ENCODE measurements at places on chromosomes 5 and 9.

GRCh38 chr5:89983216-89983615, 426.3 kb downstream of the CETN3 start:
- H3K27me3 ChIP-seq: no peaks in the 10 kb centered on the region
- no peaks in the 10 kb centered on the region for H3K4me1 ChIP-seq
- no peak for DNase-seq
- no peaks in the 10 kb centered on the region for H3K36me3 ChIP-seq

DNA sequence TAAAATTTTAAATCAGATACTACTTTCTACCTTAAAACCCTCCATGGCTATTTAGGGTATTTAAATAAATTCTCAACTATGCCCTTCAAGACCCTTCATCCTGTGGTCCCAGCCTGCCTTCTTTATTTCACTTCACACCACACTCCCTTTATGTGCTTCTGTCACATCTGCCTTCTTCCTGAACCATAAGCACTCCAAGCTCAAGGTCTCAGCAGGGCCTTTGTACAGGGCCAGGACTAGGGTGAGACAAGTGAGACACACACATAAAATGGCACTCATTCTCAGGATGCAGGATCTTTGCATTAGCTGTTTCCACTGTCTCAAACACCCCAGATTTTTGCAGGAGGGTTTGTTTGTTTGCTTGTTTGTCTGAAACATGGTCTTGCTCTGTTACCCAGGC, 7.6 kb downstream of the ITK start:
- H3K36me3 ChIP-seq: no peaks in the 10 kb centered on the region
- no peak overlapping the region for H3K27ac ChIP-seq
- no peak for DNase-seq
- no peaks in the 10 kb centered on the region for H3K27me3 ChIP-seq
- no peaks in the 10 kb centered on the region for H3K4me1 ChIP-seq

- H3K4me1 ChIP-seq: peaks cover 15% of the 10 kb centered on the region
- no peak overlapping the region for H3K27ac ChIP-seq
- H3K27me3 ChIP-seq: no peaks in the 10 kb centered on the region
- H3K4me3 ChIP-seq: no peak overlapping the region
- DNase-seq: no peak
Observed at GRCh38 chr5:95909738-95910137, 51.9 kb downstream of the ELL2 start.

- no peak for DNase-seq
- H3K36me3 ChIP-seq: no peaks in the 10 kb centered on the region
- H3K4me1 ChIP-seq: no peaks in the 10 kb centered on the region
- H3K27me3 ChIP-seq: no peaks in the 10 kb centered on the region
Observed at GRCh38 chr9:3441197-3441816, 84.5 kb downstream of the RFX3 start.

GRCh38 chr5:174155706-174156105, 110.2 kb downstream of the NSG2 start:
- H3K27ac ChIP-seq: no peak overlapping the region
- DNase-seq: no peak
- no peaks in the 10 kb centered on the region for H3K36me3 ChIP-seq

GRCh38 chr9:83355024-83355444, 183.2 kb downstream of the FRMD3 start:
- no peak for DNase-seq
- H3K27me3 ChIP-seq: no peaks in the 10 kb centered on the region
- no peaks in the 10 kb centered on the region for H3K36me3 ChIP-seq
- no peaks in the 10 kb centered on the region for H3K4me1 ChIP-seq
- no peak overlapping the region for H3K4me3 ChIP-seq

DNA sequence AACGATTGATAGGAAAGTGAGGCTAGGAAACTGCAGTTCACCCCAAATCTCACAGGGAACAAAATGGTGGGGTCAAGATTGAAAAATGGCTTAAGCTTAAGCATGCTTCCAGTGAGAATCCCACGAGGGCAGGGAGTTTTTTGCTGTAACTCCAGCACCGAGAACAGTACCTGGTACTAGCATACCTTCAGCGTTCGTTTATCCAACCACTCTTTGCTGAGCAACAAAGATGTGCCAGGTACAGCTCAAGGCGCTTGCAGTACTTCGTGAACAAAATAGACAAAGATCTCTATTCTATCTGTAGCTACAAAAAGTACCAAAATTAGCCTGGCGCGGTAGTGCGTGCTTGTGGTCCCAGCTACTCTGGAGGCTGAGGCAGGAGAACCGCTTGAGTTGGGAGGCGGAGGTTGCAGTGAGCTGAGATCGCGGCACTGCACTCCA, 778 bp upstream of the PPP6C start:
- peak overlapping the region; percentile 68 for H3K4me3 ChIP-seq
- H3K27me3 ChIP-seq: no peaks in the 10 kb centered on the region
- no peak for DNase-seq
- H3K27ac ChIP-seq: peak overlapping the region; percentile 92
- no peaks in the 10 kb centered on the region for H3K36me3 ChIP-seq

- H3K27ac ChIP-seq: no peak overlapping the region
- DNase-seq: no peak
- H3K4me1 ChIP-seq: peaks cover 23% of the 10 kb centered on the region
- no peak overlapping the region for H3K4me3 ChIP-seq
- H3K27me3 ChIP-seq: no peaks in the 10 kb centered on the region
Observed at GRCh38 chr9:19375538-19375937, 4.5 kb downstream of the RPS6 start.

GRCh38 chr9:112127281-112127680, 47.8 kb downstream of the SUSD1 start:
- no peak for DNase-seq
- no peaks in the 10 kb centered on the region for H3K27me3 ChIP-seq
- H3K4me3 ChIP-seq: no peak overlapping the region
- no peaks in the 10 kb centered on the region for H3K36me3 ChIP-seq
- H3K4me1 ChIP-seq: no peaks in the 10 kb centered on the region

DNA sequence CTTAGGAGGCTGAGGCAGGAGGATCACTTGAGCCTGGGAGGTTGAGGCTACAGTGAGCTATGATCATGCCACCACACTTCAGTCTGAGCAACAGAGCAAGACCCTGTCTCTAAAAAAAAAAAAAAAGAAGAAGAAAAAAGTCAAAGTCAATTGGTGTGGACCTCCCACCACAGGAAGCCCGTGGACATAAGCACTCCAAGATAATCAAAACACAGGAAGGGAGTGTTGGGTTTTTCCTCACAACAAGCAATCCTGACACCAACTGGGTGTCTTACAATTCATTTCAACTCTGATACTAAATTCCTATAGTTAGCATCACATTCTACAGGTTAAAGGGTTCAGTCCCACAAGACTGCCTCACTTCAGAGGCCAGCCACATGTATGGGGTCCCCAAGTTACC, 70.7 kb downstream of the PDE6A start:
- no peak for DNase-seq
- H3K4me1 ChIP-seq: peaks cover 5% of the 10 kb centered on the region
- H3K4me3 ChIP-seq: no peak overlapping the region
- no peaks in the 10 kb centered on the region for H3K36me3 ChIP-seq
- H3K27ac ChIP-seq: no peak overlapping the region

DNA sequence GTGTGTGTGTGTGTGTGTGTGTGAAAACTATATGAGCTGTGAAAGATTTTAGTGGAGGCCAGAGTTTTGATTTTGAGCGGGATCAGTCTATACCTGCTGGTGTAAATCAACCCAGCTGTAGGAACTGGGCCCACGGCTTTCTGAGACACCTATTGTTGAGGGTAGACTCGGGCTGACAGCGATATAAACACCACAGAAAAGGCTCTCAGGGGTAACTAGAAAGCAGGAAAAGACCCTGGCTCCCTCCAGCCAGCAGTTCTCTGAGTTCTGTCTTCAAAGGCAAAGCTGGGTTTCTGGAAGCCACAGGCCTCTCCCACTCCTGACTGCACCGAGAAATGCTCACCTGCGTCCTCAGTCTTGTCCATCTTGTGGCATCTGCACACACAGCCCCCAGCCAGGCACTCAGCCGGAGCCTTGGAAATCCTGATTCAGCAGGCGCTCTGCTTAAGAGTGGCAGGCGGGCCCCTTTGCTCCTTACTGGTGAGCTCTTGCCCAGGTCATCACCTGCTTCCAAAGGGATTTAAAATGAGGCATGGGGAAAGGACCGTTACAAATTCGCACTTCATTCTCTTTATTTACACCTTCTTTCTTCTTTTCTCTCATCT, 223.3 kb downstream of the NDUFS4 start:
- DNase-seq: no peak
- no peaks in the 10 kb centered on the region for H3K36me3 ChIP-seq
- H3K27ac ChIP-seq: no peak overlapping the region
- H3K4me3 ChIP-seq: no peak overlapping the region

- DNase-seq: no peak
- no peak overlapping the region for H3K27ac ChIP-seq
- no peaks in the 10 kb centered on the region for H3K4me1 ChIP-seq
- H3K36me3 ChIP-seq: no peaks in the 10 kb centered on the region
Observed at GRCh38 chr5:106020894-106021293, 1649.8 kb downstream of the EFNA5 start.
